ENCODE measurements at places on chromosomes 4 and X.
A peak's percentile ranks its signal among the peaks of the same experiment; 100 is the strongest.

- peak; percentile 15 for DNase-seq
These were observed 48.0 kb downstream of the MAGEA9 start for GRCh38 chrX:149829751-149830191.

DNA sequence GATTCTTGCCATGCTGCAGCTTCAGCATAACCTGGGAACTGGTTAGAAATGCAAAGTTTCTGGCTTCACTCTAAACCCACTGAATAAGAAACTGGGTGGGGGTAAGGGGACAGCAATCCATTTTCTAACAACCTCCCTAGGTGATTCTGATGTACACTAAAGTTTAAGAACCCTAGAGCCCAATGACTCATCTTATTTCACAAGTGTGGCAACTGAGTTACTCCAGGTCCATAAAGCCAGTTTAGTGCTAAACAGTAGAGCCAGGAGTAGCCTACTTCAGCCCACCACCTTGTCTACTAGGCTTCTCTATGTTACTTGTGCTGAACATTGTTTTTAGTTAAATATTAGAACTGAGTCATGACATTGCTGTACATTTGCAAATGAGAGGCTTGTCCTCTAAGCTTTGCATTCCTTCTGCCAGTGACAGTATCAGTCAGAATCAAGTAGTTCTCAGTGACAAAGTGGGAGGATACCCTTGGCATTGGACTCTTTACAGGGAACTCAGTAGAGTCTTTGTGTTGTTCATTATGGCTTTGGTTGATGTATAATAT is 518.0 kb downstream of the RPA4 start:
- DNase-seq, result no peak

GRCh38 chr4:145530189-145530588 is 48.5 kb downstream of the SMAD1 start:
- DNase-seq, result no peak

- DNase-seq, result no peak
These were observed 26.1 kb downstream of the RBM46 start for GRCh38 chr4:154807042-154807630.

Data from stimulated activated CD8-positive, alpha-beta memory T cell treated with anti-CD3 and anti-CD28 coated beads, Interleukin-4, amount 100 ng/mL, for 4 hours (primary cell).